ENCODE measurements at places on chromosomes 1 and 21.

DNA sequence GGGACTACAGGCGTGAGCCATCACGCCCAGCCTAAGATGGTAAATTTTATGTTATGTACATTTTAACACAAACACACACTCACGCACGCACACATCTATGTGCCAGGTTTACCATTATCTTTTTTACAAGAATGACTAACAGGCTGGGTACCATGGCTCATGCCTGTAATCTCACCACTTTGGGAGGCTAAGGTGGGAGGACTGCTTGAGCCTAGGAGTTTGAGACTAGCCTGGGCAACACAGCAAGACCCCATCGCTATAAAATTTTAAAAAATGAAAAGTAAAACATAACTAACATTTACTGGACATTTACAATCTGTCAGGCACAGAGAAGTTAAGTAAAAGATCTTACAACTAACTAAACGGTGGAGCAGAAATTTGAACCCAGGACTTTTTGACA lies 14.7 kb downstream of the GATAD2B start:
- DNase-seq: no peak

DNA sequence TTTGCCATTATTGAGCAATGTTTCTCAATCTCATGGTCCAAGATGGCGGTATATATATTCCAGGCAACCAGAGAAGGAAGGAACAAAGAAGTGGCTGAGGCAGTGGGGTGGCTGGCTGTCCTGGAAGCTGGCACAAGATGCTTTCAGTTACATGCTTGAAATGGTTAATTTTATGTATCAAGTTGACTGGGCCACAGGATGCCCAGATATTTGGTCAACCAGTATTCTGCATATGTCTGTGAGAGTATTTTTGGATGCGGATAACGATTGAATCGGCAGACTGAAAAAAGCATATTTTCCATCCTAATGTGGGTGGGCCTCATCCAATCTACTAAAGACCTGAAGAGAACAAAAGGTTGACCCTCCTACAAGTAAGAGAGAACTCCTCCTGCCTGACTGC lies 55.2 kb downstream of the MAP3K7CL start:
- no peak for DNase-seq

DNA sequence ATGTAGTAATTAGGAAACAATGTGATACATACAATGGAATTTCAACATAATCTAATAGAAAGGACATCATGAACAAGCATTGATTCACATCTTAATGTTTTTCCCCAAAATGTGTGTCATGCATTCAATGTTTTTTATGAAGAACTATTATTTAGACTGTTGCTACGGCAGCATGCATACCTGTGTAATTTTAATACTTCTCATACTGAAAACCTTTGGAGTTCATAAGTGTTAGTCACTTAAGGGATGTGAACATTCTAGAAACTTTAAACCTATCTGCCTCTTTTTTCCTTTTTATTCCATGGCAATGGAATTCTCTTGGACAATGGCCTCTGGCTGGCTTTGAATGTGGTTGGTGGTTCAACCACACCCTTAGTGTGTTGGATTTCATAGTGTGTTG lies 48.6 kb downstream of the TMPRSS15 start:
- DNase-seq: no peak

- DNase-seq: no peak
These were observed 404.3 kb upstream of the BEND5 start for GRCh38 chr1:49181033-49181432.

GRCh38 chr1:19694298-19694697 lies 29.6 kb downstream of the HTR6 start:
- no peak for DNase-seq

GRCh38 chr21:46156678-46157077 lies 1.3 kb upstream of the FTCD start:
- no peak for DNase-seq

DNA sequence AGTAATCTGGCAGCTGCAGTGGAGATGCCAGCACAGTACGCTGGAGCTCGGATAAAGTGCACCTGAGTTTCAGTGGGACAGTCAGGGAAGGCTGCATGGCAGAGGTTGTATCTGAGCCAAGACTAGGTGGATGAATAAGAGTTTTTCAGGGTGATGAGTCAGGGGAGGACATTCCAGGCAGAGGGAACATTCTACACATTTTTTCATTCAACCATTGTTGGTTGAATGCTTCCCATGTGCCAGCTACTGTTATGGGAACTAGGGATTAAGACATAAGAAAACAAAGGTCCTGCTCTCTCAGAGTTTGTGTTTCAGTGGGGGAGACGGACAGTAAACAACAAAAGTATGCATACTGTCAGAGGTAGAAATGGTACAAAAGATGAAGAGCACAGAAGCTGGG lies 5.2 kb downstream of the LEPR start:
- DNase-seq: peak; percentile 66

- peak; percentile 93 for DNase-seq
These were observed at the start of gene TMEM51 for GRCh38 chr1:15153184-15153841. TMEM51 (plus strand) TSS chr1:15153747; CDS start chr1:15215088, 61,341 bp downstream.

GRCh38 chr1:245956225-245956624 lies 550.9 kb downstream of the SMYD3 start:
- DNase-seq: no peak

GRCh38 chr1:76465030-76465429 lies 390.5 kb downstream of the ST6GALNAC3 start:
- no peak for DNase-seq

- DNase-seq: peak; percentile 74
These were observed 33.7 kb downstream of the LRRC42 start for GRCh38 chr1:53979712-53980450.

All from endodermal cell (in vitro differentiated cells).